ENCODE measurements at places on chromosomes 16 and 17.

GRCh38 chr17:74744714-74745547, 3.5 kb upstream of the NHERF1 start:
- DNase-seq = peak; percentile 90

GRCh38 chr16:89408315-89408714, 82.0 kb downstream of the ANKRD11 start:
- no peak for DNase-seq

DNA sequence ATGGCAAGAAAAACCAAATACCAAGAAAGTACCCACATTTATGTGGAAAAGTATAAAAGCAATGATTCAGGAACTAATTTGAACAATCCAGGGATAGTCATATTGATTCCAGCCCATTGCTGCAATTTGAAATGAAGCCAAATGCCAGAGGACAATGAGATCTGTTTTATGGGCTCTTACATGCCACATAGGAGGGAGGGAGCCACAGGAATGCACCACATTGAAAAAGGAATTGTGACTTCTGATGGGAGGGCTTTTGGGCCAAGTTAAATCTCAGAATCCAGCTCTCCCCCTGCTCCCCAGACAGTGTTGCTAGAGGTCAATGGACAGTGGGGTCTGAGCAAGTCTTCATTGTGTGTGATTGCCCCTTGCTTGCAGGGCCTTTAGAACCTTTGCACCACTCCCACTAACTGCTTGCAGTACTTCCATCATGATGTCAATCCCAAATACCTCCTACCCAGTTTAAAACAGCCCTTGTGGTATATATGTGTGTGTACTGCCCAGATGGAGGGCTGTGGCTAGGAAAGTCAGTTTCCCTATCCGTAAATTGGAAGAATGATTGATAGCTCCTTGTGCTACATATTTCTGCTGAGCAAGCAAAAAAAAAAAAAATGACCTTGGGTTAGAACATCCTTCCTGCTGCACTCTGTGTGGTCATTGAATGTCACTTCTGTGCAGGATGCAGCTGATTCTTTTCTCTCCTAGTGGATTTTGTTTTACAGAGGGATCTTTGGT, 406.8 kb downstream of the UTP18 start:
- DNase-seq = no peak

DNA sequence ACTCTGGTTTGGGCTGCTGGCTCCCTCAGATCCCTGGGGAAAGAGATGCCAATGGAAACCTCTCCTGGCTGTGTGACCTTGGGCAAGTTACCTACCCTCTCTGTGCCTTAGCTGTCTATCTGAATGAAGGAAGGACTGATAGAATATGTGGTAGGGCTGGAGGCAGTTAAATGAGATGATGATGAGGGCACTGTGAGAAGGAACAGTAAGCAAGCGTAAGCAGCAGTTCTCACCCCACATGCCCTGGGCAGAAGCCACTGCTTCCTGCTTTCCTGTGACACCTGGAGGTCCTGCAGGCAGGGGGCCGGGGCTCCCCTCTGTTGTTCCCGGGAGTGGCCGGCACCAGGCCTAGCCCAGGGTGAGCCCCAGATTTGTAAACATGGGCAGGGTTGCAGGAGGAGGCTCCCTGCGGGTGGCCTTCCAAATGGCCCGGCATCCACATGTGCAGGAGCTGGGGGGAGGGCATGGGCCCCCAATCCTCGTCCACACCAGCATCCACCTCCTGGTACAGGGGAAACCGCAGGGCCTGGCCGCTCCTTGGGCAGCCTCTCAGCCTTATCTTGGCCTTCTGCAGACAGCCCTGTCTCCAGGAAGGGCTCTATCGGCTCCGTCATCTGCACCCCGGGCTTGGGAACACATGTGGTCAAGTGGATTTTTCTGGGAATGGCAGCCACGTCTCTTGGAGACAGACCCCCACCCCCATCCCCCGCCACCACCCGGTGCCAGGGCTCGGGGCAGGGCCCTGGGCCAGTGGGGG, 235.6 kb upstream of the GSE1 start:
- DNase-seq = no peak

- no peak for DNase-seq
Observed at GRCh38 chr16:2492292-2492691, 17.4 kb downstream of the TBC1D24 start.

DNA sequence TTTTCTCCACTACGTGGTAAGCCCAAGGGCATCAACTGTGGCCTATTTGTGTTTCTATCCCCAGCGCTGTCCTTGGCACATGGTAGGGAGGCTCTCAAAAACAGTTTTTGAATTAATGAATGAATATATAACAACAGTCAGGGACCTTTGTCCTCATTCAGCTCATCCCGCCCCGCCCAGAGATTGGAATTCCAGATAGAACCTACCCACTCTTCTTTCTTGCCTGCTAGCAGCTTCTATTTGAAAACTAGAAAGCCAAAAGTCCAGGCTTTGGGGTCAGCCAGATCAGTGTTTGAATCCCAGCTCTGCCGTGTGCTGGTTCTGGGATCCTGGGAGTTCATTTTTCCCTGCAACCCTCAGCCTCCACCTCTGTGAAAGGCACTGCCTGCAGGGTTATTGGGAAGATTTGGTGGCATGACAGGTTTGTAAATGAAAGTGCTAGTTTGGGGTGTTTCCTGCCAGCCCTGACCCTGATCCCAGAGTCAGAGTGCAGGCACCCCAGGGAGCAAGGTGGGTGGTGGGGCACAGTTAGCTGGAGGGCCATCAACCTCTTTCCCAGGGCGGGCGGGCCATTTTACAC, 4.5 kb downstream of the NHERF1 start:
- peak; percentile 47 for DNase-seq

GRCh38 chr17:48054238-48055185, 6.4 kb downstream of the NFE2L1 start:
- DNase-seq = no peak

GRCh38 chr17:61017317-61018006, 339.8 kb downstream of the BCAS3 start:
- no peak for DNase-seq

DNA sequence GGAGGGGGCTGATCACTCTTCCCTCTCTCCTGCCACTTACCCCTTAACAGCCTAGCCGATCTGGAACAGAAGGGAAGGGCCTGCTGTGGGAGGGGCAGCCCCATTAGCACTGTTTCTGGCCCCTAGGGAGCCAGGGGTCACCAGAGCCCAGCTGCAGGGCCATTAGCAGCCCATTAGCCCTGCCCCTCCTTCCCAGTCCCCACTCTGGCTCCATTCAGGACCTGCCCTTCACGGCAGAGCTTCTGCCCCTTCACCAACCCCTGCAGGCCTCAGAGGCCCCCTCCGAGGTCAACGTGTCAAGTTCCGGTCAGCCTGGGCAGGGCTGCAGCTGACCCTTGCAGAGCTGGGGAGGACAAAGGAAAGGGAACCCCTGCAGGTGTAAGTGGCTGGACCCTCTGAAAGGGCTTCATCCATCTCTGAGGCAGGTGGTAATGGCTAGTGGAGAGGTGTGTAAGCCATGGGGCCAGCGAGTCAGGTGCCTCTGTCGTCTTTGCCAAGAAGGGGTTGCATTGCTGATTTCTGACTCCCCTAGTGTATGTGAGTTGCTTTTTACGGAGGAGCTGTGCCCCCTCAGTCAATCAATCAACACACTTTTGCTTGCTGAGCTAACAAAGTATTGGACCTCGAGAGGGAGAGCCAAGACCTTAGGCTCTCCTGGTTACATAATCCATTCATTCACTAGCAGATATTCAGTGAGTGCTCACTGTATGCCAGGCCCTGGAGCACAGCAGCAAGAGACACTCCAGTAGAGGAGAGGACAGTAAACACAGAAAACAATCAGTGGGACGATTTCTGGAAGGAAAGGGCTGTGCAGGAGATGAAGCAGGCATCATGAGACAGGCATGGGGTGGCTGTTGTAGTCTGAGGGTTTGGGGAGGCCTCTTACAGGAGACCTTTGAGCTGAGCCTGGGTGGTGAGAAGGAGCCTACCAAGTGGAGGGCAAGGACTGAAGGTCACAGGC, 18.2 kb upstream of the KCNJ12 start:
- DNase-seq = no peak

DNA sequence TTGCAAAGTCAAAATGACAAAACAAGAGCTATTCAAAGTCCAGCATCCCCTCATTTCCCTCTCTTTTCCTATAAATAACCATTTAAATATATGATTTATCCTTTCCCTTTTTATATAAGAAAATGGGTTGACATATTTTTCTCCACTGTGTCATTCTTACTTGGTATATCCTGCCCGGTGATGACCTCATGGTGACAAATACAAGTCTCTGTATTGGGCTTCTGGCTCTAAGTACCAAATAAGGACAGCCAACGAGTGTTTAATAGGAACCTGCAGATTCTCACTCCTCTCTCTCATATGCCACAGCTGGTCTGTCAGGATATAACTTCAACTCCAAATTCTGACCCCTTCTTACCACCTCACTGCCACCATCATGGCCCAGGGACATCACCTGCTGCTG, 25.5 kb upstream of the CBLN1 start:
- no peak for DNase-seq

GRCh38 chr17:79255456-79255855, 180.8 kb downstream of the ENGASE start:
- no peak for DNase-seq

- no peak for DNase-seq
Observed at GRCh38 chr17:50533720-50534148, 1.2 kb downstream of the EPN3 start.

DNA sequence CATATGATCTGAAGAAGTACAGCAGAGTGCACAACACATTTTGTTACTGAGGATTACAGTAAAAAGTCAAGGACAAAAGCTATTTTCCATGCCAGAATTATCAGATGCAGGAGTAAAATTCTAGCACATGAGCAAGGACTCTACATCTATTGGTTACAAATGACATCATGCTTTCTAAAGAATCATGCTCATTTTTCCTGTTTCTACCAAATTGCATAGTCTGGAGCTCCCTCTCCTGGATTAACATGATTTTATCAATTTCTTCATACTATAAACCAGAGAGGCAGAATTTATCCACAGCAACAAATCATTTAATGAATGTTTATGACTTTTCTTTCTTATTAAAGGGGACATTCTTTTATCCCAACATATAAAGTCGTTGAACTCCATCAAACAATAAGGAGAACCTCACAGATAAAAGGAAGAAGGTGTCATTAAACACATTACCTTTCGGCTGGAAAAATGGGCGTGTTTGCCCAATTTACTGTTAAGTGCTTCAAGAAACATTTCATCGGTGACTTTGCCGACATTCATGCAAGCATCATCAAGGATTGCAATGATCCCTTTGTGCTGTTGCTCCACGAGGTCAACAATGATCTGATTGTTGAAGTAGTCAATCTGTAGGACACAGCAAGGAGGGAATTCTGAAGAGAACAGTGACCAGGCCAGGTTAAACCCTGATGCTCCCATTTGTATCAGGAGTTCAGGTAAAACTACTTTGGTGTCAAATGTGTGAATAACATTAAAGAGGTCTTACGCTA, 121.7 kb downstream of the MYO1D start:
- peak; percentile 26 for DNase-seq

- DNase-seq = no peak
Observed at GRCh38 chr17:45438931-45439610, 6.4 kb upstream of the ARHGAP27 start.

DNA sequence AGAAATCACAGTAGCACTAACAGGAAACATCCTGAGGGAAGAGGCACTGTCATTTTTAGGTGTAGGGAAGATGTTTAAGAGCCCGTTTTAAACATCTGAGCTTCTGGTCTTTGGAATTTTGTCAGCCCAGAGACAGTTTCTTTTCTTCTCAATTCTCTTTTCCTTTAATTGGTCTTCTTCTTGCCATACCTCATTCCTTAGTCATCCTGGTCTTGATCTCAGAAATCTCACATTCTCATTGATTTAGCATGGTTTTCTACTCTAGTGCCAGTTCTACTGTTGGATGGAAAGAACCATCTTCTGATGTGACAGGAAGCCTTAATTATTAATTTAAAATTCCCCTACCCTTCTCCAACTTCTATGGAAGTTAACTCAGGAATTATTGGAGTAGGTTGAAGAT, 25.4 kb downstream of the BMERB1 start:
- no peak for DNase-seq

- no peak for DNase-seq
Observed at GRCh38 chr17:3722716-3723115, 987 bp upstream of the HASPIN start.

GRCh38 chr17:72699545-72699944, 392.9 kb downstream of the SLC39A11 start:
- no peak for DNase-seq

- no peak for DNase-seq
Observed at GRCh38 chr16:49382916-49383315, 9.3 kb downstream of the C16orf78 start.

DNA sequence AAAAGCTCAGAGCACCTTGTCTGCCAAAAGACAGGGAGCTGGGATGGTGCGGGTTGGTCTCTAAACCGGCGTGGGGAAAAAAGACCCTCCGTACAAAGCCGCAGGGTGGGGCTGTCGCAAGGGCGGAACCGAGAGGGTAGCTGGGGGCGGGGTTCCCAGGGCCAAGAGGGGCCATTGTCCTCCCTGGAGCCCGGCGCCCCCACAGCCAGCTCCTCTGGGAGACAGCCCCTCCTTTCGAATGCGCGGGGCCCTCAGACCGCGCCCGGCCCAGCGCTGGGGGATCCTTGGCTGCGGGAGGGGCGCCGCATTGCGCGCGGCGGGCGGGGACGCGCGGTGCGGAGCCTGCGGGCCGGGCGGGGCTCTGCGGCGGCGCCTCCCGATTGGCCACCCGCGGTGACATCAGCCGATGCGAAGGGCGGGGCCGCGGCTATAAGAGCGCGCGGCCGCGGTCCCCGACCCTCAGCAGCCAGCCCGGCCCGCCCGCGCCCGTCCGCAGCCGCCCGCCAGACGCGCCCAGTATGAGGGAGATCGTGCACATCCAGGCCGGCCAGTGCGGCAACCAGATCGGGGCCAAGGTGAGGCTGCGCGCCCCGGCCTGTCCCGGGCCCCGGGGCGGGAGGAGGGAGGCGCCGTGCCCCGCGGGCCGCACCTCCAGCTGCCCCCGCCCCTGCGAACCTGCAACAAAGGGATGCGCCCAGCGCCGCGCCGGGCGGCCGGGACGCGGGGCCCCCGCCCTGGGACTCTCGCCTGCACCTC, at the start of gene TUBB3:
TUBB3 (plus strand) TSS at position 459 of the 756 bp plus-strand sequence; CDS start at position 519, 60 bp downstream.
- DNase-seq = peak; percentile 80

DNA sequence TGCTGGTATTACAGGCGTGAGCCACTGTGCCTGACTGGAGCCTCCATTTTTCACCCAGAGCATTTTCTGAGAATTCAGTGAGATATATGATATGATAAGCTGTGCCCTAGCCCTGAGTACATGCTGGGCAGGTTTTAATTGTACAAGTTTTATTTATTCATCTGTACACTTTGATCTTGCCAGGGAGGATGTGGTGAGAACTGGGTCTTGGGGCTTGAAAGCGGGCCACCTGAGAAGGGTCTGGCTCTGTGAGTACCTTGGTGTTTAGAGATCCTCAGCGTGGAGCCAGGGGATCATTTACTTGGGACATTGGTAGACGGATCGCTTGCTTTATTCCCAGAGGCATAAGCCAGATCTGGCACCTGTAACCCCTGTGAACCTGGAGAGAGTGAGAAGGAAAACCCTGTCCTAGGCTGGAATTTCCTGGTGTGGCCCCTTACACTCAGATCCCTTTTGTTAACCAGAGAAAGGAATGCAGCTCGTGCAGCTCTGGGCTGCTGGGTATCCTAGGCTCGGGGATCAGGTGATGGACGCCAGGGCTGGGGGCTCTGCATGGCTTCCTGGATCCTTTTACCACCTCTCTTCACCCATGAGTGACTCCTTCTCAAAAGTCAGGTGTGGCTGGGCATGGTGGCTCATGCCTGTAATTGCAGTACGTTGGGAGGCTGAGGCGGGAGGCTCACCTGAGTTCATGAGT, 91.9 kb downstream of the ABCC1 start:
- no peak for DNase-seq
